CD4-positive, alpha-beta T cell treated with Interferon alpha-2 for 1 hour (primary cell): ENCODE measurements at places on chromosomes 12 and 14.

DNA sequence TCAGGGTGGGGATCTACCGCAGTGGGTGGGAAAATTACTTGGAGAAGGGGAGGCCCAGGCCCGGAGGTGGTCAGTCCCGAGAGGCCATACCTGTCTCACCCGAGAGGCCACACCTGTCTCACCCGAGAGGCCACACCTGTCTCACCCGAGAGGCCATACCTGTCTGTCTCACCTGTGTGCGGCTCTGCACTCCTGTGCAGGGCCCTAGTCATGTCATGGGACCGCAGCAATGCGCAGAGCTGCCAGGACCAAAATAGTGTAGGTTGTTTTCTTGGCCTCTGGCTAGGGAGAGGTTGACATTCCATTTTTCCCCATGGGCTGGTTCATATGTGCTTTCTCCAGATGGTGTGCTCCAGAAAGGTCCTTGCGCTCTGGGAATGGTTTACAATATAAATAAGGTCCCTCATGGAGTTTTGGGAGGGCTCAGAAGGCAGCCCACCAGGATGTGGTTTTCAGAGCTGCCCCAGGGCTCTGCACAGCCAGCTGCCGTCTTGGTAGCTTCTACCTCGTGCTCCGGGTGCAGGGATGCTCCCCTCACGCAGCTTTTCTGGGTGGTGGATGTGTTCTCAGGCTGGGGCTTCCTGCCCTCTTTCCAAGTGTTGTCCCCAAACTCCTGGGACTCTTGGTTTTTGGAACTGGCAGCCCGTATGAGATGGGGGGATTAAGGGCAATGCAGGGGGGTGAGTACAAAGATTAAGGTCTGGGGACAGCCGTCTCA, 58.2 kb downstream of the CACNA1C start:
- DNase-seq = no peak

DNA sequence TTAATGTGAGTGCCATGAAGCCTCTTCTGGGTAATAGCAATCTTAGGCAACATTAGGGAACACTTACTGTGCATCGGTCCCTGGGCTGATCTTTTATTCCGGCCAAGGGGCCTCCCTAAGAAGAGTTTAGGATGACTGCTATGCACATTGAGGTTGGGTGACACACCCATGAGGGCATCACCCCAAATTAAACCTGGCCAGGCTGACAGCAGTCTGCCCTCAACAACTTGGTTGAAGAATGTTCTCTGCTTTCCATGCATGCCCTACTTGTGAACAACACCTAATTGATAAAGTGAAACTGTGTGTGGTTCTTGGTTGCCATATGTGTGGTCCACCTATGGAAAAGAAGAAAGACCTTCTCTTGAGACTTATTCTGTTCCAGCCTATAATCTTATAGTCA, 1098.0 kb downstream of the BCL11B start:
- DNase-seq = peak; percentile 44

DNA sequence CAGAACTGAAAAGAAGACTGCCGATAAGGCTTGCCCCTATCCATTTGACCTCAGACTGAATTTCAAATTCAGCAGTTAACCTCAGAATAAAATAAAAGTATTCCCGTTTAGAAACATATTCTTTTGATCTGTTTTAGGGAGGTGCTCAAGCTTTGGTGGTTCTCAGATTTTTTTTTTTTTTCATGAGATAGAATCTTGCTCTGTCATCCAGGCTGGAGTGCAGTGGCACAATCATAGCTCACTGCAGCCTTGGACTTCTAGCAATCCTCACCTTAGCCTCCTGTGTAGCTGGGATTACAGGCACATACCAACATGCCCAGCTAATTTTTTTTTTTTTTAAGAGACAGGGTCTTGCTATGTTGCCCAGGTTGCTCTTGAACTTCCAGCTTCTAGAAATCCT, 15.5 kb downstream of the AEBP2 start:
- no peak for DNase-seq

DNA sequence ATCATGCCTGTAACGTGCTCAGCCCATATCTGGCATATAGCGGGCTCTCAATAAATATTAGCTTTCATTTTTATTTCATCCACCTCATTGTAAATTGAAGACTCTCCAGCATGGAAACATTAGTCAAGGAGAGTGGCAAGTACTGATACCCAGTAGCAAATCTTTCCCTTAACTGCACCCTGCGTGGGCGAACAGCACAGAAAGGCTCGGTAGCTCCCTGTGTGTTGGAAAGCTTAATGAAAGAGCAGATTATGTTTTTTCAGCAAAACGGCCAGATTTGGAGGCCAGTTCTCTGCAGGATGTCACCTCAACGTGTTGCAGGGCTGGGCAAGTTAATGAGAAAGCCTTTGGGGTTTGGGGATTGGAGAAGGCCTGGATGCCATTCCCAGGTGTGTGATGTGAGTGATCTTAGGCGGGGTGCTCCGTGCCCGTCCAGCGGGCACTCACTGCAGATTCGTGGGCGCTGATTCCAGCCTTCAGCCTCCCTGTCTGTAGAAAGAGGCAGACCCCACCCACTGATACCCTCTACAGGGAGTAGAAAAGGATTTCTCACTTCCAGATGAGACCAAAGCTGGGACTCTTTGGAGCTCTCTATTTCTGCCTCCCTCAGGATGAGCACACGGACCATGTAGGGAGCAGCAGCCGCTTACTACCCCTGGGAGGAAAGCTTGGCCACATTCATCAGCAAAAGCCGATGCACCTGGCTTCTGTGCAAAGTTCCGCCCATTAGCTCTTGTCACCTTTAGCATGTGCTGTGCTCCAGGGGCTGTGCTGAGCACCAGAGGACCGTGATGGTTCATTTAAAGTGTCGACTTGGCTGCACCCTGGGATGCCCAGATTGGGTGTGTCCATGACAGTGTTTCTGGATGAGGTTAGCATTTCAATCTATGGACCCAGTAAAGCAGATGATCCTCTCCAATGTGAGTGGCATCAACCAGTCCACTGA, 29.1 kb downstream of the C14orf132 start:
- DNase-seq = no peak

DNA sequence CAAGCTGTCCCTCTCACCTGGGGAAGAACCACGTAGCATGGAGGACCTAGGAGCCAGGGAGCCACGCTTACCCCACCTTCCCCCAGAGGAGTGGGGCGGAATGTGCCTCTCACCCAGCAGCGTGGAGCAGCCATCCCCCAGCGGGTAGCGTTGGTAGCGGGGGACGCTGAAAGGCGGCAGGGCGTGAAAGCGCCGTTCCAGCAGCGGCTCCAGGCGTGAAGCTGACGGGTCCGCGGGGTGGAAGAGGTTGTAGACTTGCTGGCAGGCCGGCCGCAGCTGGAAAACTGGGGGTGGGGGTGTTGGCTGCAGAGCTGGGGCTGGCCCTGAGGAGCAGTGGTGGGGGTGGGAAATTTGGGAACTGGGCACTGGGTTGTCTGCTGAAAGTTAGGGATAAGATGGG, 11.9 kb downstream of the ARL6IP4 start:
- no peak for DNase-seq

DNA sequence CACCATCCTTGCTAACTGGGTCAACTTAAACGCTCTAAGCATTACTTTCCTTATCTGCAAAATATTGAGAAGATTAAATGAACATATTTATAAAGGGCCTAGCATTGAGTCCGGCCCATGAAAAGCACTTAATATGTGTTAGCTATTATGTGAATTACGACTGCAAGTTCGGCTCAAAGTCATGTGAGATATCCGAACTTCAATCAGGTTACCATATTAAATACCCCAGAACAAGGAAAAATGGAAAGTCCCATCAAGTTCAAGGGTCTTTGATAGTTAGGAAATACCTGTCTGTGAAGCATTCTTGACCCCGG, 487 bp upstream of the NRDE2 start:
- no peak for DNase-seq

DNA sequence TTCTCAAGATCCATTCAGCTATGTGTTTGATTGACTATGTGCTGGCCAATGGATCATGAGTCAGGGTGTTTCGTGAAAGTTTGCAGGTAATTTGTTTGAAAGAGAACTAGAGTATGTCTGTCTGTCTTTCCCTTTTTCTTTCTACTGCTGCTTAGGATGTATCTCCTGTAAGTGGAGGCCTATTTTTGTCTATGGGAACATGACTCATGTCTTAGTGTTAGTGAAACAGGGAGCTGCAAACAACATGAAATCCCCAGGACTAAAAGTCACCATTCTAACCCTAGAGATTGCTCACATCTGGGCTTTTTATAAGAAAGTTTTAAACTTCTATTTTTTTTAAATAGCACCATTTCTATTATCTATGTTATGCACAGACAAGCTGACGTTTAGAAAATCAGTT, 333.0 kb downstream of the CCER1 start:
- DNase-seq = no peak

DNA sequence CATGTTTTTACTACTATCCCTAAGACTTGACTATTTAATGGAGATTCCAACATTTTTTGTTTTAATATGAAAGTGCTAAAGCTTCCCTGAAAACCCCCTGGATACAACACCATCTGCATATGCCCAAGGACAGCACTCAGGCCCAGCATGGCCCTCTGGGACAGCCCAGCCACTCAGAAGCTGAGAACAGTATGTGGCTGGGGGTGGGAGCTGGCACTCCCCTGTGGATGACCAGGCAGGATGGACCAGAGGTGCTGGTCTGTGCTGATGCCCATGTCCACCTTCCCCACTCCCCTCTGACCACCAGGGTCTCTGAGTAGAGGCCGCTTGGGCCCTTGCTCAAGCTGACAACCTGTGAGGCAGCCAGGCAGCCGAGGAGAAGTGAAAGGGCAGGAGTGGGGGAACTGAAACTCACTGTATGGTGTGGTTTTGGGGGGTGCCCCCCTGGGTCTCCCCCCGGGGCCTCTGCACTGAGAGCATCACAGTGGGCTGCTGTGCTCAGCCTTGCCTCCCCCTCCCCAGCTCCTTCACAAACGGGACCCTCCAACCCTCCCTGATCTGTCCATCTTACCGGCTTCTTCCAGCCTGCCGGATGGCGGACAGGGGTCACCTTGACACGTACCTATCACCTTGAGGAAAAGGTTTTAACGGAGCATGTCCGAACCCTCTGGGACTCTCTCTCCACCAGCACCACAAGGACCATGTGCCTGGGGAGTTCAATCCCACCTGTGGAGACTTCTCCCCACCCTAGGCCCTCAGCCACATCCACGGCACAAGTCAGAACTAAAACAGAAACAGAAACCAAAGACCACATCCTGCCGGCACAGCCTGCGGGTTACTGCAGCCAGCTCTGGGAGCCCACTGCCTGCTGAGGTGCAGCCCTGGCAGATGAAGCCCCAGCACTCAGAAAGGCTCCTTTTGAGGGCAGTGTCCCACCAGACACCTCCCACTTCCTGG, at the start of gene TMEM229B:
Gene TMEM229B, minus strand, starts transcription at position 785 of the 957 bp plus-strand sequence. CDS start 14,798 bp downstream, outside the sequence.
- peak; percentile 85 for DNase-seq

DNA sequence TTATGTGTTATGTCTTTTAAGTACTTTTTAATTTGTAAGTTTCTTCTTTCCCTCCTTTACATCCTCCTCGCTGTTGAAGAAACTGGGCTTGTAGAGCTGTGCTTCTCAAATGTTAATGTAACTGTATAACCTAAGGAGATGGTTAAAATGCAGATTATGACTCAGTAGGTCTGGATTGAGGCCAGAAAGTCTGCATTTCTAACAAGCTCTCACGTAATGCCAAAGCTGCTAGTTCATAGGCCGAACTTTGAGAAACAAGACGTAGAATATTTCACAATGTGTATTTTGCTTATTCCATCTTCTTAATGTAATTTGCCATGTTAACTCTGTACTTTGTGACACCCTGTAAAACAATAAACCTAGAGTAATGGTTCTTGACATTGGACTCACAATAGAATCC, 193.3 kb upstream of the SYT1 start:
- DNase-seq = no peak

GRCh38 chr14:51533160-51533559, 118.5 kb upstream of the FRMD6 start:
- no peak for DNase-seq

- no peak for DNase-seq
Observed at GRCh38 chr14:72605096-72605920, 288.6 kb downstream of the DPF3 start.

DNA sequence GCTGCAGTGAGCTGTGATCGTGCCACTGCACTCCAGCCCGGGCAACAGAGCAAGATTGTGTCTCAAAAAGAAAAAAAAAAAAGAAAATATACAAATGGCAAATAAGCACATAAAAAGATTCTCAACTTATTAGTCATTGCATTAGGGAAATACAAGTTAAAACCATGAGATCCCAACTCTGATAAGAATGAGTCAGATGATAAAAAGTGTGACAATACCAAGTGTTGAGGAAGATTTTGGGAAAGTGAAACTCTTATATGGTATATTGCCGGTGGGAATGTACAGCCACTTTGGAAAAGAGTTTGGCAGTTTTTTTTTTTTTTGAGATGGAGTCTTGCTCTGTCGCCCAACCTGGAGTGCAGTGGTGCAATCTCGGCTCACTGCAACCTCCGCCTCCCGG, 7.6 kb upstream of the PRPF40B start:
- no peak for DNase-seq

DNA sequence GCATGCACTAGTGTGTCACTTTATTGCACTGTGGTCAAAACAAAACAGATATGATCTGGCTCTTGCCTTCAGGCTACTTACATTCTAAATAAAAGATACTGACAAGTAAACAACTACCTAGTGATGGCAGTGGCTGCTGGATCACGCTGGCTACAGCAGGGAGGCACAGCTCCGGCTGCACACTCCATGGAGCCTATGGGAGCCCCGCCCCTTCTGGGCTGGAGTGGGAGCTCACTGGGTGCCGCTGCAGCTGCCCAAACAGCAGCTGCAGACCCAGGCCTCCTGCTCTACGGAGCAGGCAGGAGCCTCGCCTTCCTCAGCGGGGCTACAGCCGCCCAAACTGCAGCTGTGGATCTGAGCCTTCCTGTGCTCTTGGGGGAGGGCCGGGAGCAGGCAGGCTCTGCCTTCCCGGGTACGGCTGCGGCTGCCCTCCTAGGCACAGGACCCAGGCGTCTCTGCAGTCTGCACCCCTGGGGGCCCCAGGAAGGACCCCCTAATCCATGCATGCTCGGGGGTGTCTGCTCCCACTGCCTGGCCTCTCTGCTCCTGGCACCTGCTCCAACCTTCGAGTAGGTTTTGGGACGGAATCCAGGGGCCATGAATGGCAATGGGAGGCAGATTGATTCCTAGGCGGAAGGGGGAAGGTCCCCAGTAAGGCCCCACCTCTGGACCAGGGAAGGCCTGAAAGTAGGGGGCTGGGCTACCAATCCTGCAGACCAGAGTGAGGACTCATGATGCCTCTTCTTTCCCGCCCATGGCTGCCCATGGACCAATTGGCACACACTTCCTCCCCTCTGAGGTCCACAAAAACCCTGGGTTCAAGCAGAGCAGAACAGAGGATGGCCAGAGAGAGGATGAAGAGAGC, 253.1 kb downstream of the ANO6 start:
- DNase-seq = no peak

DNA sequence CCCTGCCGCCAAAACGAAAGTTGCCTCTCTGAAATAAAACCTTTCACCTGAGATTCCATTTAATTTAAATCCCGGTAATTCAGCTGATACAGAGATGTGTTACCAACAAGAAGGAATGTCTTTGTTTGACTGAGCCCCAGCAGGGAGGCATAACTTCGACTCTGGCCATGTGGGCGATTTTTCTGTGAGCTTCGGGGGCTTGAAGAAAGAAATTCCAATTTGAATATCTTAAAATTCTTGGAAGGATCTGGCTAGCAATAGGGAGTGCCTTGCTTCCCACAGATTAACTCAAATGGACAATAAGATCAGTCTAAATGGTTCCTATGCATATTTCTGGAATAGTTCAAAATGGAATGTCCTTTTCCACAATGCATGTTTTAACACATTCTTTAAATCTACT, 252.5 kb upstream of the TMPO start:
- DNase-seq = no peak
